ENCODE measurements at places on chromosomes 11 and 22.
A peak's percentile ranks its signal among the peaks of the same experiment; 100 is the strongest.

DNA sequence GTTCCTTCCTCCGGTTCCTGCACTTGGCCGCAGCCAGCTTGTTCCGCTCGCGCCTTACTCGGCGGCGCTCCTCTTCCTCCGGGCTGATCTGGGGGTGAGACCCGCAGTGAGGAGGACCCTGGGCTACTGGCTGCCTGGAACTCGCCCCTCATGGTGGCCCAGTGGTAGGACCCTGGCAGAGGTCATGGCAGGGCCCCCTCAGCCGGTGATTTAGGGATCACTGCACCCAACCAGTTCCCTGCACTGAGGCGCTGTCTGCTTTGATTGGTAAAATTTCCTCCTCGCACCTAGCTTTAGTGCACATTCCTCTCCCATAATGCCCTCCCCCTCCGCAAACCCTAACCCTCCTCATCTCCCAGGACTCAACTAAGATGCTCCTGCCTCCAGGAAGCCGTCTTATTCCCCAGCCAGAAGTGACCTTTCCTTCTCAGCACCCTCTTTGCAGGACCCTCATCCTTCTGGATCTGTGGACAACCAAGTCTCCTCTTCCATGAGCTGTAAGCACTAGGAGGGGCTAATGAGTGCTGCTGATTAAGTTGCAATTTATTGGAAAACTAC lies 3.6 kb downstream of the CCDC85B start:
- no peak for DNase-seq

DNA sequence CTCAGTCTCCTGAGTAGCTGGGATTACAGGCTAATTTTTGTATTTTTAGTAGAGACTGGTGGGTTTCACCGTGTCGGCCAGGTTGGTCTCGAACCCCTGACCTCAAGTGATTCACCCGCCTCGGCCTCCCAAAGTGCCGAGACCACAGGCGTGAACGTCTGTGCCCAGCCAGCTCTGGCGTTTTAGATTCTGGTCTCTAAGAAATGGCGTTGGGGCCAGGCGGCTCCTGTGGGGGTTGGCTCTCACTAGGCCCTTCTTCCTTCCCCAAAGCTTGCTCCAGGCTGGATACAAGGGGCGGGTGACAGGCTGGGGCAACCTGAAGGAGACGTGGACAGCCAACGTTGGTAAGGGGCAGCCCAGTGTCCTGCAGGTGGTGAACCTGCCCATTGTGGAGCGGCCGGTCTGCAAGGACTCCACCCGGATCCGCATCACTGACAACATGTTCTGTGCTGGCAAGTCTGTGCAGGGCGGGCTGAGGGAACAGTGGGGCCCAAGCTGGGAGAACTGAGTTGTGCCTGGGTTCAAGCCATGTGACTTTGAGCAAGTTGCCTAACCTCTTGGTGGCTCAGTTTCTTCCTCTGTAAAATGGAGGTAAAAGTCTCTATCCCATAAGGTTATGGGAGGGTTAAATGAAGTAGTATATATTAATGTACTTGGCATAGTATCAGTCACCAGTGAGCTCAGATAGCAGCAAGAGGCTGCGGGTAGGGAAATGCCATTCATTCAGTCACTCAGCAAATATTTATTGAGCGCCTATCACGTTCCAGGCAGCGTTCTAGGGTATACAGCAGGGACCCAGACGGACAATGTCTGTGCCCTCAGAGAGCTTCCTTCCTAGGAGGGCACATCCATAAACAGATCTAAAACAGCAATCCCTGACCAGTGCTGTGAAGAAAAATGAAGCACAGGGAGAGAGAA lies 10.4 kb downstream of the F2 start:
- no peak for DNase-seq

DNA sequence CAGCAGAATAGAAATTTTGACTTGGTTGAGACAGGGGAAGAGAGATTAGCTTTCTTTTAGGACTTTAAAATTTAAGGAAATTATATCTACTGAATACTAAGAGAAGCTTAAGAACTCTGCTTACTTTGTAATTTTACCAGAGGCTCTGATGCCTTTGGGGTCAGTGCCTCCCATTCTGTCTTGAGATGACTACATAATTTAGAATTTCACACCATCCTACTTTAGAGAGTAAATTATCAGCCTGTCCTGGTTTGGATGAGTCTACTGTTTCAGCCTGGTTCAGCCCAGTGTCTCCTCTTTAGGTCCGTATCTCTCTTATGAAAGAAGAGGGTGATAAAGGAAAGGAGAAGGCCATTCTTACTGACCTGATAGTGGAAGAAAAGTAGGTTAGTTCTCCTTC lies 9.8 kb downstream of the NUCB2 start:
- DNase-seq = no peak

DNA sequence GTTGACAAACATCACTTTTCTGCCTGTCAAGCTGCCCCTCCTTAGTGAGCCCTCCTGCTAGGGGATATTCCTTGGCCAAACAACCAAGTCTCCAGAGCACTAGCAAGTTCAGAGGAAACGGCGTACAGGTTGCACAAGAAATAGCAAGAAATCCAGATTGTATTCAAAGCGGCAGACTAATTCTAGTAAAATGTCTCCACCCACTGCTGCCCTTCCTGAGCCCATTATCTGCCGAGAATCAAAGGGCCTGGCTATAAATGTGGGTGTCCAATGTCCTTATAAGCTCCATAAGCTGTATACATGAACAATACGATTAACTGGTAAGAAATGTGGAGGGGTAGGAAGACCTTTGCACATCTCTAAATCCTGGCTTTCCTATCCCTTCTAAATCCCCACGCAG lies 44.0 kb upstream of the AKIP1 start:
- no peak for DNase-seq

- no peak for DNase-seq
Observed at GRCh38 chr22:42560381-42560780, 6.6 kb downstream of the SERHL2 start.

DNA sequence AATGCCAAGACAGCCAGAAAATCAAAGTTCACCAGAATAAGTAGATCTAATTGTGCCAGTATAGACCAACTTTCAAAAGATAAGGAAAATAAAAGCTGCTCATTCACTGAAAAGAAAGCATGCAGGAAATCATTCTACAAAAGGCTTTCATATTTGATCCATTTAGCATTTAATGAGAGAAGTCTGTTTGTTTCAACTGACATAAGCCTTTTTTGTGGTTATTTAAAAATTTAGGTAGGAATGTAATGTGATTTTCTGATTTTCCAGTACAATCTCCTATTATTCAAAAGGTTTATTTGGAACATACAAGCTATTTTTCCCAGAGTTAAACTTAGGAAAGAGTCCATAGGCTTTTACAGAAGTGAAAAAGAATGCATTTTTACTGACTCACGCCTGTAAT lies 92.7 kb downstream of the SBF2 start:
- DNase-seq = no peak

GRCh38 chr11:14542324-14542723 lies 22.1 kb upstream of the PSMA1 start:
- peak; percentile 51 for DNase-seq

GRCh38 chr11:46120346-46121300 lies 631 bp downstream of the PHF21A start:
- no peak for DNase-seq

GRCh38 chr11:110829873-110830272 lies 117.6 kb upstream of the ARHGAP20 start:
- DNase-seq = no peak

- DNase-seq = no peak
Observed at GRCh38 chr11:15754221-15754620, 602.1 kb downstream of the SOX6 start.

GRCh38 chr11:46330563-46331281 lies 16.5 kb upstream of the DGKZ start:
- DNase-seq = no peak

- no peak for DNase-seq
Observed at GRCh38 chr22:40533712-40534378, 102.7 kb downstream of the MRTFA start.

DNA sequence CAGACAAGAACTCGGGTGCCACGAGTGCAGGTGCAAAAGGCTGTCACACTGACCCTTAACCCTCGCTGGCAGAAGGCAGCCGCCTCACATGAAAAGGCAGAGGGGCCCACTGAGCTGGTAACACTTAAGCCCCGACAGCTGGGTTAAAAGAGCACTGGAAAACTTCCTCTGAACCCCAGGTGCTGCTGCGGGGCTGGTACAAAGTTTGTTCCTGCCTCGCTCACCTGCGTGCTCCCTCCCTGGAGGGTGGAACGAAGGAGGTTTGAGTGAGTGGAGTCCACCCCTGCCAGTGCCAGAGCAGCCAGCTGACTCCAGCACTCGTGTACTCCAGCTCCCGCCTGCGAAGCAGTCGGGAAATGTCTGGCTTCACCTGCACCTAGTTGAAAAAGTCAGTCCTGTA lies 12.6 kb downstream of the SULT4A1 start:
- no peak for DNase-seq

DNA sequence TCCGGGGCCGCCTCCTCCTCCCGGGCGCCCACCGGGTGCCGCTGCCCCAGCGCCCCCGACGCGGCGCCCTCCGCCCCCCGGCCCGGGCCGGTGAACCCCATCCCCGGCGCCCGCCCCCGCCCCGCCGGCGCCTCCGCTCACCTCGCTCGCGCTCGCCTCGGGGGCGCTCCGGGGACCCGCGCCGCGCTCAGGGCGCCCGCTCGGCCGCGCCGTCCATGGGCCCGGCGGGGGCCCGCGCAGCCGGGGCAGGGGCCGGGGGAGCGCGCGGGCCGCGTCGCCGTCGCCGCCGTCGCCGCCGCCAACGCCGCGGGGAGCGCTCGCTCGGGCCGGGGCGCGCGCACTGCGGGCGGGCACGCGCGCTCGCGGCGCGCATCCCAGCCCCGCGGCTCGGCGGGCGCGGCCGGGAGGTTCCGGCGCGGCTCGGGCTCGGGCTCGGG lies 293 bp downstream of the DUSP8 start:
- DNase-seq = no peak

- DNase-seq = no peak
Observed at GRCh38 chr22:44592126-44592823, 94.2 kb upstream of the RTL6 start.

GRCh38 chr11:45091563-45092403 lies 54.7 kb upstream of the PRDM11 start:
- DNase-seq = no peak

GRCh38 chr11:119121811-119122124 lies 388 bp downstream of the HINFP start:
- DNase-seq = no peak

DNA sequence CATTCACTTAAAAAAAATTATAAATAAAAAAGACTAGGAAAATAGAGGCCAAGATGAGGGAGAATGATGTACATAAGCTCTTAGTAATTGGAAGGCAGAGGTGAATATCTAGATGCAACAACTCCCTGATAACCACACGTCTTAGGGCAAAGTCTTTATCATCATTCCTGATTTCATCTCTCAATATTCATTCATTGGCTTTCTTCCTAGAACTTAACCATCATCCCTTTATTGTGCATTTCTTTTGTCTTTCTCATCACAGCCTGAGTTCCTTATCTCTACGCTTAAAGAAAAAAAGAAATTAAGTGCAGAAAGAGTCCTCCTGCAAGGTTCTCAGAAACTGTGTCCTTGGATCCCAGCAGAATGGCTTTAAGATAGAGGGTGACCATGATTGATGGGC lies 23.2 kb upstream of the FLI1 start:
- no peak for DNase-seq
